Activated naive CD4-positive, alpha-beta T cell treated with anti-CD3 and anti-CD28 coated beads, Interleukin-2, amount 10 ng/mL, durations not matched to agents 7 days and 5 days (primary cell): ENCODE measurements at places on chromosomes 16 and 17.
A peak's percentile ranks its signal among the peaks of the same experiment; 100 is the strongest.

DNA sequence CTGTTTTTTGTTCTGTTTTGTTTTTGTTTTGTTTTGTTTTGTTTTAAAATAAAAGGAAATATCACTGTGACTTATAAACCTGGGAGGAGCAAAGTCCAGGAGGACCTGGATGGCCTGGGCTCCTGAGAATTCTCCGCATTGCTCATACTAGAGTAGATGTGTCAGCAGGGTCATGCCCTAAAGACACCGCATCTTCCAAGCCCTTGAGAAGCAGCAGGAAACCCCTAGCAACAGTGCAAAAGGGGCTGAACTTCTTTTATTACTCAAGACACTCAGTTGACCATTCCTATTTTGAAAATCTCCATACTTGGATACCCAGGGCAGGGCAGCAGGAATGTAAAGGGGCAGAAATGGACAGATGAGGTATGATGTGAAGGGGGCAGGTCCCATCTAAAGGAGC is 51.8 kb downstream of the SYT17 start:
- no peaks in the 10 kb centered on the region for H3K27me3 ChIP-seq
- DNase-seq, result no peak
- no peaks in the 10 kb centered on the region for H3K36me3 ChIP-seq
- H3K4me1 ChIP-seq, result no peaks in the 10 kb centered on the region

- H3K36me3 ChIP-seq, result peaks cover 38% of the 10 kb centered on the region
- H3K27ac ChIP-seq, result no peak overlapping the region
- no peak overlapping the region for H3K4me3 ChIP-seq
- H3K27me3 ChIP-seq, result no peaks in the 10 kb centered on the region
- DNase-seq, result no peak
- H3K4me1 ChIP-seq, result peaks cover 36% of the 10 kb centered on the region
These were observed 12.7 kb downstream of the CDC27 start for GRCh38 chr17:47176389-47176826.

DNA sequence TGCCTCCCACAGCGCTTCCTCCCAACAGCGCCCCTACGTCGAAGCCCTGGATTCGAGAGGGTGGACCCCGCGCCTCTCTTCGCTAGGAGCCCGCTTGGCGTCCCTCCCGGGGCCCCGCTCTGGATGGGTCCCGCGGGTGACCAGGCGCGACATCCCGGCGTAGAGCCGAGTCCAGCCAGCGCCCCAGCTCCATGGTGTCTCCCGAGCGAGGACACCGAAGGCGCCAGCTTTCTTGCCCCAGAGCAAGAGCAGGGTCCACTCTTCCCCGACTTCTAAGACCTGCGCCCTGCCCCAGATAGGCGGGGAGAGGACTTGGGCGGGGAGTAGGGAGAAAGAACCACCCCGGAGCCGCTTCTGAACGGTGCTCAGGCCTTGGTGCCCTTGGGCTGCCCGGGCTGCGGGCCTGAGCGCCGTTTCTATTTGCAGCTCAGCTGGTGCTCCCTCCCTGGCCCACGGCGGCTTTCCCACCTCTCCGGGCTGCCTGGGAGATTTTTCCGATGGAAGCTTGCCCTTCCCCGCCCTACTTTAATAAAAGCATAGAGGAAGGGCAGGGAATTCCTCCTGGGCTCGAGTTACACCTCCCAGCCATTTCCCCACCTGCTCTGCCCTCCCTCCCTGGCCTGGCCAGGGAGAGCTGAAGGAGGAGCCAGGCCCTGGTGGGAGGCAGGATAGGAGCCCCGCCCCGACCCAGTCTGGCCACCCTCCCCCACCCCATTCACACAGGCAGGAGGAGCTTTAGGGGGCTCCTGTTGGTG is 1.8 kb downstream of the MMP15 start:
- H3K27ac ChIP-seq, result no peak overlapping the region
- H3K4me1 ChIP-seq, result peaks cover 10% of the 10 kb centered on the region
- H3K4me3 ChIP-seq, result no peak overlapping the region
- H3K27me3 ChIP-seq, result peaks cover 61% of the 10 kb centered on the region
- H3K36me3 ChIP-seq, result no peaks in the 10 kb centered on the region

DNA sequence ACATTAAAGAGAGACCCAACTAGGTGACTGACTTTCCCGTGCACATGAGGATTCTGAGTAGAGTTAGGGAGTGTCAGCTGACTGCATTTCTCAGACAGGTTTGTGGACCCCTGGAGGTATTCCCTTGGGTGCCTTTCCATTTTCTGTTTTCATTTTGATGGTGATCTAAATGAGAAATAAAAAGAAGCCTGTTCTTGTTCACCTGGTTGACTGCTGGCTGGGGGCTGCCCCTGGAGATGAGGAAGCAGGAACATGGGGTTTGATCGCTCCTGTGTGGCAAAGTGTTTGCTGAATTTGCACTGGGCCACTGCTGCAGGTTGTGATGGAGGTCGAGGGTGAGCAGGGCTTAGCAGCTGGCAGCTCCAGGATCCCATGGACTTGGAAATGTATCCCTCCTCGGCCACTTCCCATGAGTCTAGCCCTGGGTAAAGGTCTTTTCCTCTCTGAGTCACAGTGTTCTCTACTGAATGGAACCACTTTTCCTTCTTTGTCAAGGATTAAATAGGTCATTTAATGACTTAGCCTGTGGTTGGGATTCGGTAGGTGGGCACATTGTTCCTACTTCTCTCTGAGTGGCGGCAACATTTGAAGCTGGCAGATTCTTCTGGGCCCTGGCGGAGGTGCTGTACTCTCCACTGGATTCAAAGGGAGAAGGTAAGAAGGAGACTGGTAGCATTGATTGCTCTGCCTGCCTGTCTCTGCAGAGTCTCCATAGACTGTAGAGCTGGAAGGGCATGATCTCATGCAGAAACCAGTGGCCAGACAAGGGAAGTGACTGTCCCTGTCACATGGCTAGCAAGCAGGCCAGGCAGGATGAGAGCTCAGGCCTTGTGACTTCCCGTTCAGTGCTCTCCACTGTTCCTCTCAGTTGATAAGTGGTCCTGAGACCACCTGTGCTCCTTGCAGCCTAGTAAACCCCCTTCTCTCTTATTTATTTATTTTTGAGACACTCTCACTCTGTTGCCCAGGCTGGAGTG is 17.9 kb downstream of the SNX29 start:
- DNase-seq, result no peak
- H3K4me3 ChIP-seq, result no peak overlapping the region
- no peaks in the 10 kb centered on the region for H3K27me3 ChIP-seq
- no peak overlapping the region for H3K27ac ChIP-seq
- no peaks in the 10 kb centered on the region for H3K4me1 ChIP-seq

DNA sequence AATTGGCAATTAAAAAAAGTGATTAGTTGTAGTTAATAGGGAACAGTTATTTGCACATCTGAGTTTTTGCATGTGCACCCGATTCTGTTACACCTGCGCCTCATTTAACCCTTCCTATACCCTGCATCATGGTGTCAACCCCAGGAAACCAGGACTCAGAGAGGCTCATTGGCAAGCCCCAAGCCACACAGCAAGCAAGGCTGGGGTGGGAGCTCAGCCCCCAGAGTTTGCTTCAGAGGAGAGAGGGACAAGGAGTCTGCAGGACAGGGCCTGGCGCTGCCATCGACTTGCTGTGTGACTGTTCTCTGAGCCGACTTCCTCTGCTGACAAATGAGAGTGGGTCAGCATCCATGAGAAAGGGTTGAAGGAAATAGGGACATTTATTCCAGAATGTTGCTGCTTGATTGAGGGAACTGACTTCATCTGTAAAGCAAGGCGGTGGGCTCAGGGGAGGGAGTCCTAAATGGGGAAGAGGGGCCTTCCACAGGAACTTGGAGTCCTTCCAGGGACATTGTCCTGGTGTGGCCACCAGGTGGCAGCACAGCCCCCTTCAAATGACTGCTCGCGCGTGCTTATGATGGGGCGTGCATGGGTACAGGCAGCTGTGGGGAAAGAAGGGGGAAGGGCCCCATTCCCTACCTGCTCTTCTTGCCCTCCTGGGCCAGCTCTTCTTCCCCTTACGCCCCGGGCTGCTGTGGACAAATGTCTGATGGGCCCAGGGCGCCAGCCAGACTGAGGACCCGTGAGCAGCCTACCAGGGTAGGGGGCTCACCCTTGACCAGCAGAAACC is 51.6 kb downstream of the NT5M start:
- H3K36me3 ChIP-seq, result no peaks in the 10 kb centered on the region
- H3K27me3 ChIP-seq, result peaks cover 25% of the 10 kb centered on the region
- H3K27ac ChIP-seq, result no peak overlapping the region
- no peak overlapping the region for H3K4me3 ChIP-seq
- DNase-seq, result peak; percentile 84

DNA sequence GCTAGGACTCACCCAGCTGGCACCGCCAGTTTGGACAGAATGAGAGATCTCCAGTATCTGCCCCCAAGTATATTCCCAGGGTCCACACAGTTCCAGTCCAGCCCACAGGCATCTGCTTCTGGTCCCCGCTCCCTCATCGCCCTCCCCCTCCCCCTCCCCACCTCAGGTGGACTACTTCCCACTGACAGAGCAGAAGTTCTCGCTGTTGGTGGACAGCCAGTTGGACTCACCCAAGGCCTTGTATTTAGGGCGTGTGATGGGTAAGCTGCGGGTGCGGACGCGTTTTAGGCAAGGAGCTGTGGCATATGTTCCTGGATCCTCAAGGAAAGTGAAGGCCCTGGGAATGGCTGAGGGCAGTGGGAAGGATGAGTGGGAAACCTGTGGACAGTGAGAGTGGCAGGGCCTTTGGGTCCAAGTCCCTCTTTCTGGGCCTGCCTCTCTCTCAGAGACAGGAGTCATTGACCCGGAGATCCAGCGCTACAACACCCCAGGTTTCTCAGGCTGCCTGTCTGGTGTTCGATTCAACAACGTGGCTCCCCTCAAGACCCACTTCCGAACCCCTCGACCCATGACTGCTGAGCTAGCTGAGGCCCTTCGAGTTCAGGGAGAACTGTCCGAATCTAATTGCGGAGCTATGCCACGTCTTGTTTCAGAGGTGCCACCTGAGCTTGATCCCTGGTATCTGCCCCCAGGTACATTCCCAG is 14.9 kb downstream of the CNTNAP1 start:
- H3K36me3 ChIP-seq, result peaks cover 6% of the 10 kb centered on the region
- no peak overlapping the region for H3K27ac ChIP-seq
- no peak for DNase-seq
- H3K27me3 ChIP-seq, result no peaks in the 10 kb centered on the region

DNA sequence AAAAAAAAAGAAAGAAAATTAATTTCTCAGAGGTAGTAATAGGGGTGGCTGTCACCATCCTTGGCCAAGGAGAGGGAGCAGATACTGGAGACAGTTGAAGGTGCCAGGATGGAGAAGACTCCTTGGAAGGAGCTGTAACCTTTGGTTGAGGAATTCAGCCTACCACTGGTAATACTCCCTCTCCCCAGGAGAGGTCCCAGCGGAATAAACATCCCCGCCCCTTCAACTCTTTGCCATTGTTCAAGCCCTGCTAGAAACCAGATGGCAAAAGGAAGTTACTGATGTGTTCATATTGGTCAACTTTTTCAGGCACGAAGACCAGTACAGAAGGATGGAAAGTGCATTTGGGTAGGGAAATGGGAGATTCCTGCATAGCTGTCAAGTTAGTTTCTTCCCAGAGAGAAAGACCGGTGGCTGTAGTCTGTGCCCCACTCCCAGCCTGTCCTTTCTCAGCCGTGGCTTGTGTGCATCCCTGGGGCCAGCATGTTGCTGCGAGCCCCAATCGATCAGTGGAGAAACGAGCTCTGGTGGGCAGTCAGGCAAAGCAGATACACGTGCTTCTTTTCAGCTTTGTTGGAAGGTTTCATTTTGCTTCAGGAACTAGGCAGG is 612.1 kb downstream of the MAF start:
- no peaks in the 10 kb centered on the region for H3K36me3 ChIP-seq
- H3K4me3 ChIP-seq, result no peak overlapping the region
- no peak for DNase-seq

DNA sequence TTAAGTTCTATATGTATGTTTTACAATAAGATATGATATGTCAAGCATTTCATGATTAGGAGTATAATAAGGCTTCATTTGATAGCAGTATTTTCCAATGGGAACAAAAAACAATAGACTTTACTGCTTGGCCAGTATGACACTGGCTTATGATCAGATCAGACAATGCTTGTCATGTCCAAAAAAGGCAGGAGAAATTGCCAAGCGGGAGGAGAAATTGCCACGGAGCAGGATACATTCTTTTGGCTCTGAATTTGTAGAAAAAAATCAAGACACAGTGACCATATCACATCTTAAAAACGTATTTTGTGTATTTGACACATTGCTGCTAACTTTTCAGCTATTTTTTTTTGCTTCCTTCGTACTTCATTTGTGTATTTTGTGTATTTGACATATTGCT is 404.1 kb downstream of the CNTNAP4 start:
- H3K36me3 ChIP-seq, result no peaks in the 10 kb centered on the region
- H3K27me3 ChIP-seq, result no peaks in the 10 kb centered on the region
- no peak overlapping the region for H3K27ac ChIP-seq

DNA sequence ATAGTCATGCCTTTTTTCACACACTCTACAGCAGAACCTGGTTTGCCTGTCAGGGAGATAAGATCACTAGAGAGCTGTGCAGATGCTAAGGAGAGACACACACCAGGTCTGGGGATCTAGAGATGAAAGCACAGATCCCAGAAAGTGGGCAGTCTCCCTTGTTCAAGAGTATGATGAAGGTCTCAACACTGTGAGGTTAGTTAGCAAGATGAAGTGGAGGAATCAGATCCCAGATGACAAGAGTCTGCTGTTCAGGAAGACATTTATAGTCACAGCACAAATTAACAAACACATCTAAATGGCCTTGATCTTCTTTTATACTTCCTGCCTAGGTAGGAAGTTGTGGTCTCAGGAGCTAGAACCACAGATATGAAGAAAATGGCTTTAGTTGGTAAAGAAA is 23.4 kb upstream of the SKAP1 start:
- DNase-seq, result peak; percentile 32
- H3K4me3 ChIP-seq, result peak overlapping the region; percentile 24
- peaks cover 17% of the 10 kb centered on the region for H3K36me3 ChIP-seq
- peaks cover 74% of the 10 kb centered on the region for H3K4me1 ChIP-seq
- H3K27me3 ChIP-seq, result no peaks in the 10 kb centered on the region

GRCh38 chr17:62965174-62965685 is 805 bp upstream of the TANC2 start:
- H3K27me3 ChIP-seq, result peaks cover 57% of the 10 kb centered on the region
- H3K4me3 ChIP-seq, result peak overlapping the region; percentile 87
- H3K36me3 ChIP-seq, result no peaks in the 10 kb centered on the region
- peaks cover 27% of the 10 kb centered on the region for H3K4me1 ChIP-seq
- DNase-seq, result peak; percentile 57
- peak overlapping the region; percentile 90 for H3K27ac ChIP-seq

DNA sequence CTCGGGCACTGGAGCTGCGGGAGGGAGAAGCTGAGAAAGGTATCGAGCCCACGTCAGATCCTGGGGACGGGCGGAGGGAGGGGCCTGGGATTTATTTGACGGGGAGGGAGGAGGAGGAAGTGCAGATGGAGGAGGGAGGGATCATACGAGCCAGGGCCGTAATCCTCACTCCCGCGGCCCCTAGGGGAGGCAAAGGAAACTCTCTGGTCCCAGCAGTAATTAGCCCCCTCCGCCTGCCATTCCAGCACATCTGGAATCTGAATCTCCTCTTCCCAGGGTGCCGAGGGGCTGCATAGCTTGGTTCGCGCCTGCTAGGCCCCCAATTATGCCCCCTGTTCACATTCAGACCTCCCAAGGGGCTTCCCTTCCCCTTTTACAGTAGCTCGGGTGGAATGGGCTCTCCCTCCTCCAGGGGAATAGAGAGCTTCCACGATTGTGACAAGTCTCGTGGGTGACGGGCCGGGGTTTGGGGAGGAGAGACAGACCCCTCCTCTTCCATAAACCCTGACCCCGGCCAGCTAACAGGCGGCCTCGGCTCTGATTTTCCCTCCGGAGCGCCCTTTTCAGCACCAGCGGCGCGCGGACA is at the start of gene SEZ6L2:
Gene SEZ6L2, minus strand, starts transcription at position 35 of the 586 bp plus-strand sequence. CDS start 531 bp downstream, outside the sequence.
- peaks cover 13% of the 10 kb centered on the region for H3K4me1 ChIP-seq
- H3K36me3 ChIP-seq, result no peaks in the 10 kb centered on the region
- DNase-seq, result peak; percentile 84
- H3K4me3 ChIP-seq, result peak within 1 kb of the TSS; percentile 67
